Muscle of arm (tissue), 14 donors: ENCODE measurements at places on chromosomes 4 and X. TPM values are rescaled to one million over a fixed set of nuclear protein-coding genes. Genes with fewer than 3 reads are reported as not detected.
A peak's percentile ranks its signal among the peaks of the same experiment; 100 is the strongest.

- DNase-seq: no peak
Observed at GRCh38 chrX:107574711-107575110, 53.6 kb upstream of the PRPS1 start.

GRCh38 chr4:24890561-24891126 is 22.2 kb downstream of the CCDC149 start:
- DNase-seq: no peak

Gene TCEAL6
- 0.30 TPM for polyA plus RNA-seq

Gene PCDH10
- 0.40 TPM for polyA plus RNA-seq

DNA sequence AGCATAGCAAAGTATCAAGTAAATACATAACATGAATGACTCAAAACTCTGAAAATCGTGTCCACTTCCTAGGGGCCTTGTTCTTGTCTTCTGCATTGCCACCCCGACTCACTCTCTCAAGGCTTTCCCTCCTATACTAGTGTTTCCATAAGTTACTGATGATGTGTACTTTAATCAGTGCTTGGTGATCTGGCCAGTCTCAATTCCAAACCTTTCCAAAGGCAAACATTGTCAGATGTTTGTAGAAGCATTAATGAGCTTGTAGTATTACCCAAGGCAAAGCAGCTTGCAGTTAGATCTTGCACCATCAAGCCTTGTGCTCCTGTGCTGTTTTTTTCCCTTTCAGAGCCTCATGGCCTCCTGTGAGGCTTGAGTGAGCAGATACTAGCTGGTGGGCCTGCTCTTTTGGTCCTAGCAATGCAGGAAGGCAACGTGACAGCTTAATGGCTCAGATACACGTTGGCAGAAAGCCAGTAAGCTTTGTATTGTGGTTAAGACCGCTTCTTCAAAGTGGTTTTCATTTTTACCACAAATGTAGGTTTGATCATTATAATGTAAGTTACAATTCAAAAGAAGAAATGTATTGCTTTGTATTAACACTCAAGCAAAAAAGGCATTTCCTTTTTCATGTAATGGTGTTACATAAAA is 51.8 kb downstream of the RBPJ start:
- peak; percentile 23 for DNase-seq

Gene AREG
- polyA plus RNA-seq: 0.50 TPM

DNA sequence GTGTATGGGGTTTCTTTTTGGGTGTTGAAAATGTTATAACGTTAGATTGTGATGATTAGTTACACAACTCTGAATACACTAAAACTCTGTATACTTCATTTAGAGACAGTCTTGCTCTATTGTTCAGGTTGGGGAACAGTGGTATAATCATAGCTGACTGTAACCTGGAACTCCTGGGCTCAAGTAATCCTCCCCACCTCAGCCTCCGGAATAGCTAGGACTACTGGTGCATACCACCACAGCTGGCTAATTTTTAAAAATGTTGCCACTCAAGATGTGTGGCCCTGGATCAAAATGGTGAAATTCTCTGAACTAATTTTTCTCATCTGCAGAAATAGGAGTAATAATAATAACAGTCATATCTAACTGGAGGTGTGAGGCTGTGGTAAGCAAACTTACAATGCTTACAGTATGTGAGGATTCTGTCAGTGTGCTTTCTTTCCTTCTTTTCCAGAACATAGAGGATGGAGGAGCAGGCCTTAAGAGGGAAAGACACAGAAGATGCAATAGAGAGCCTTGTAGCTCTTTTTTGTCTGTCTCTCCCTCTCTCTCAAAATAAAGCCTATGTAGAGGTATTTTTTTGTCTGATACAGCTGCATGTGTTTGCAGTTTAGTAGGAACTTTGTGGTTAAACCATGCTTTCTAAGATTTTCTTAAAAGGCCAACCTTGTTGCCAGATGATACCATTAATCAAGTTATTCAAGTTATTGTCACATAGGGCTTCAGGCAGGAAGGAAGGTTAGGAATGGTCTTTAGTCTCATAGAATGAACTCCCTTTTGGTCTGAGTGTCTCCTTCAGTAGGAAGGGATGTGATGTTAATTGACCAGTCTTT is 7.5 kb downstream of the ADD1 start:
- no peak for DNase-seq

Gene UBA1
- 118 TPM for polyA plus RNA-seq

DNA sequence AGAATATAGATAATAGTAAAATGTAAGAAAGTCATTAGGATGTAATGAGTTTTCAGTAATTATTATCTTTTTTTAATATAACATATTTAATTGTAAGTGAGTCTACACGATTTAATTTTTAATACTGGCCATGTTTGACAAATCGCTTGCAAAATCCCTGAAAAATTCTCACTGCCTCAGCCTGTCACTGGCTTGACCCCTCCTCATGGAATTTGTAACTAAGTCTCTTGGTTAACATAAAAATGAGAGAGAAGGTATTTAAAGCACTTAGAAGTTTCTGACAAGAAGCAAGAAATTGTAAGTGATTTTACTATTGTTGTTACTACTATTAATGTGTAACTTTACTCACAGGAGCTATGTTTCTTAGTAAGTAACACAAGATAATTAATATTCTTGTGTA is 237.9 kb upstream of the GK2 start:
- DNase-seq: no peak

GRCh38 chr4:97953171-97953941 is 189.9 kb downstream of the STPG2 start:
- no peak for DNase-seq

DNA sequence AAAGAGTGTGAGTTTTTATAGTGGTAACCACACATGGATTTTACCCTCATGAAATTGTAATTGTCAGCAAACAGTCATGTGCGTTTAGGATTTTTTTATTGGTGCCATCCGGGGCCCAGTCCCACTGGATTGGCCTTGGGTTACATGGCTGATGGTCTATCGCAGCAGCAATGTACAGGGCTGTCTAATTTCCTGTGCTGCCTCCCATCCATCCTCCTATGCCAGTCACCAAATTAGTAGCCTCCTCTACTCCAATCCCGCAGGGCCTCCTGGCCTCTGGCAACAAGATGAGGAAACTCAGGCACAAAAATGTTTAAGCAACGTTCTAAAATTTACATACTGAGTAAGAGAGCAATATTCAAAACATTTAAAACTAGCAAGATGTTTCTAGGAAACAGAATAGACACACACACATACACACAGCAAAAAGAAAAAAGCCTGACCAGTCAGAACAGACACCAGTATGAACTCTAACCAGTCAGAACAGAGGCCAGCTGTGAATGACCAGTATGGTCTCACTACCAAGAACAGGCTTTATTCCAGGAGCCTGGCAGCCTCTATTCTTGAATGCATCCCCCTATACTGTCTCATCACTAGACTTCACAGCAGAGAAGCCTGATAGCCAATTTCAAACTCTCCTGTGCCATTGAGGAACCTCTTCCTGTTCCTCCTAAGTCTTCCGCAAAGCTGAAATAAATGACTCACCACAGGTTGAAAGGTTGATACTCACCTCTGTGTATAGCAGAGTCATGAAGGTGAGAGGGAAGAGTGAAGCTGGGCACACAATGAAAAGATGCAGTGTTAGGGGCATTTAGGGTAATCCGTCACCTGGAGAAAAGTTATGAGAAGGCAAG is 42.6 kb downstream of the CHRNA9 start:
- DNase-seq: no peak

Gene ADH7
- not detected for polyA plus RNA-seq

Gene XG
- polyA plus RNA-seq: 0.20 TPM
